ENCODE measurements at places on chromosomes 3 and 15.

DNA sequence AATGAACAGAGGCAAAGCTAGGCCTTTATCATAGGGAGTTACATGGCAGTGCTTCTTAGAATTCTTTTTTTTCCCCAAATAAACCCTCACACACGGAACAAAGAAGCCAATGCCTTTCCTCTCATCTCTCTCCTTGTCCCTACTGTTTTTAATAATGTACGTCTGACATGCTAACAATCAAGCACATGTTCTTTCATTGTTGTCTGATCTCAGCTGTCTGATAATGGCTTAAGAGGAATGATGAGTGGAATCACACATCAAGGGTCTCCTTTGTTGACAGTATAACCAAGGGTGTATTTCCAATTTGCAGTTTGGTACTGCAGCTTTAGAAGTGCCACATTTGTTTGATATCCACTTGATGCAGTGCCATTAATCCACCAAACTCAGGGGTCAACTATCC is 34.8 kb upstream of the EPHA3 start:
- DNase-seq, result no peak

GRCh38 chr3:108208831-108209230 is 13.4 kb downstream of the IFT57 start:
- no peak for DNase-seq

- no peak for DNase-seq
Measured at GRCh38 chr15:74229686-74230085, 6.4 kb upstream of the CCDC33 start.

DNA sequence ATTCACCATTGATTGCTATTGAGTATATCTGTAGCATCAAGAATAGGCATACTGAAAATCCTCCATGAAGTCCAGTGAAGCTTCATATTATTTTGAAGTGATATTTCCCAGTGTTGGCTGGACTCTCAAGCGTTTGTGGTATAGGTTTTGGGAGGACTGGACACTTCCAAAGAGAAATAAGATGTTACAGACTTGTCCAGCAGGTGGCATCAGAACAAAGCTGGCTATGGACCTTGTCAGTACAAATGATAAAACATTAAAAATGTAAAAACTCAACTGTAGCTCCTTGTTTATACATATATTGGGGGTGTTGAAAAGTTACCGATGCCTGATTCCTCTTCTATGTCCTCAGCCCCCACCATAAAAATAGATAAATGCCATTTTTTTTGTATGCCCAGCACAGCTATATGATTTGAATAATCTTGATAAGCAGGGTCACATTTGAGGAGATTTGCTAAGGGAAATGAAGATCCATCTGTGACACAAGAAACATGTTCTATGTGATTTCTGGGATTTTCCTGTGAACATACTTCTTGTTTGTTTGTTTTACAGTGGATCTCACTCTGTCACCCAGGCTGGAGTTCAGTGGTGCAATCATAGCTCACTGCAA is 54.5 kb upstream of the GOLGA6B start:
- DNase-seq, result no peak

GRCh38 chr15:98410328-98410727 is 238.0 kb upstream of the IGF1R start:
- DNase-seq, result no peak

- no peak for DNase-seq
Measured at GRCh38 chr3:115830764-115831395, 207.6 kb downstream of the GAP43 start.

- no peak for DNase-seq
Measured at GRCh38 chr15:81216422-81216821, 19.7 kb downstream of the IL16 start.

- no peak for DNase-seq
Measured at GRCh38 chr3:156792536-156792935, 33.6 kb upstream of the LEKR1 start.

GRCh38 chr3:155086051-155086450 is 5.9 kb downstream of the MME start:
- no peak for DNase-seq

DNA sequence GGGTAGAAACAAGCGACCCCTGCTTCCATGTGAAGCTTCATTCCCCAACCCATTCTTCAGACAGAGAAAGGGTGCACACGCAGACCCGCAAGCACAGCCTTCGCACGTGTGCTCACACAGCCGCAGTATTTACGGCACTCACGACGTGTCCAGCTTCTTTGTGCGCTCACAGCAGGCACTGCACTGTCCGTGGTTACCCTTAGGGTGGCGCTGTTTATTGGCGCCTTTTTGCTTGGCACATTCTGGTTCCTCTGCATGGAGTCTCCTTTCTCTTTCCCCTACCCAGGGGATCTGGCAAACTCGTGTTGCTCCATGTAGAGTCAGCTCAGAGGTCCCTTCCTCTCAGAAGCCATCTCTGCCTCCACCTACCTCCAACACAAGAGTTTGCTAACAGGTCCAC is 115.1 kb downstream of the SLCO3A1 start:
- no peak for DNase-seq

DNA sequence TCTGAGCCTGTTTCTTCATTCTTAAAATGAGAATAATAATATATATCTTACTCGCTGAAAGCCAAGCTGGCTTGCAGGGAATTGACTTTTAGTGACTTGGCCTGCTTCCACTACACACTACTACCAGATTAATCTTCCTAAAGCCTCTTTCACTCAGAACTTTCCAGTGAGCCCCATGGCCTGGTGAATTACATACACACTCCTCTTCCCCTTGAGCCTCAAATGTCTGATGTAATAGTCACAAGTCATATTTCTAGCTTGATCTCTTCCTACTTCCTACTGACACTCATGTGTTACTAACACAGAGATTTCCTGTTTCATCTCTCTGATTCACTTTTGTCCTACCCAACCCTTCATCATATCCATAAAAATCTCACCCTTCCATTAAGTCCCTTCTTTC is 82.7 kb upstream of the SOX2 start:
- DNase-seq, result no peak

DNA sequence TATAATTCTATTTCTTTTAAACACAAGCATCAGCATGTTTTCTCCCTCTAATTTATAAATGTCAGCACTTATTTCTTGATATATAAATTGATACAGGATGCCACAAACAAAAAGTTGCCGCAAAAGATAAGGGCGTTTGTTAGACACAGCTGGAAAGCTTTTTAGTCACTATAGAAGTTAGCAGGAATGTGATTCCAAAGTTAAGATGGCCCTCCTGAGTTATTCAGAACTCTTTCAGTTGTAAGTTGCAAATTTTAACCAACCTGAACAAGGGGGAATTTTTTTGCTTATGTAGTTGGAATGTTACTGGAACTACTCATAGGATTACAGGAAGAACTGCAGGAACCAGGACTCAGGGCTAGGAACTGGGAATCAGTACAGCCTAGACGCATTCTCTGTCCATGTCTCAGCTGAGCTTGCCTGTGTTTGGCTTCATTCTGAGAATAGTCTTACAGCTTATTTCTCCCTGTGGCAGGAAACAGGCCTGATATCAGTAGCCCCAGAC is 166.3 kb downstream of the VGLL4 start:
- no peak for DNase-seq

DNA sequence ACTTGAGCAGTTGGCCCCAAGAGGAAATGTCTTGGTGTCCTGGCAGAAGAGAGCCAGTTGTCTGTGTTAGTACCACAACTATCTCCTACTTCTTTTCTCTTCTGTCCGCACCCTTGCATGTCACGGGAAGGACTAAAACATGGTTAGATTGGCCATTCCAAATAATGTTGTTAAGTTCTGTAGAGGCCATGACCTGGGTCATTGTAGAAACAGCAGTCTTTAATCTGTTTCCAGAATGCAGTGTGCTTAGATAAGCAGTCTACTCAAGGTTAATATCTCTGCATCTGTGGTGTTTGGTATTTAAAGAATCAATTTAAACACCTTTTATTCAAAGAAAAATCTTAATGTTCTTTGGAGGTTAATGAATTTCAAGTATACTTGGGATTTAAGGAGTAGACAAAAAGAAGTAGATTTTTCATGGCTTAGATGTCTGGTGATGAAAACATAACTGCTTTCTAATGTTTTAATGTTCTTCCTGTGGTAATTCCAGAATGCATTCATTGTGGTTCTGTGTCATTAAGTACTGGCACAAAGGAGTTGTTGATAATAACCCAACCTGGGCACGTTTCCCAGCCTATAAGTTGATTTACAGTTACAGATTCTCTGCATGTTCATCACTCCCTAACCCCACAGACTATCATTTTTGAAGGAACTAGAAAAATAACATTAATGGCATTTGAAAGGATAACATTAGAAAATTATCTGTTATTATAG is 58.9 kb downstream of the TMEM108 start:
- no peak for DNase-seq

Measured in stimulated activated CD8-positive, alpha-beta memory T cell treated with anti-CD3 and anti-CD28 coated beads, Interleukin-4, amount 100 ng/mL, for 4 hours (primary cell).